ENCODE measurements at places on chromosomes 4 and X. TPM values are rescaled to one million over a fixed set of nuclear protein-coding genes. Genes with fewer than 3 reads are reported as not detected.

DNA sequence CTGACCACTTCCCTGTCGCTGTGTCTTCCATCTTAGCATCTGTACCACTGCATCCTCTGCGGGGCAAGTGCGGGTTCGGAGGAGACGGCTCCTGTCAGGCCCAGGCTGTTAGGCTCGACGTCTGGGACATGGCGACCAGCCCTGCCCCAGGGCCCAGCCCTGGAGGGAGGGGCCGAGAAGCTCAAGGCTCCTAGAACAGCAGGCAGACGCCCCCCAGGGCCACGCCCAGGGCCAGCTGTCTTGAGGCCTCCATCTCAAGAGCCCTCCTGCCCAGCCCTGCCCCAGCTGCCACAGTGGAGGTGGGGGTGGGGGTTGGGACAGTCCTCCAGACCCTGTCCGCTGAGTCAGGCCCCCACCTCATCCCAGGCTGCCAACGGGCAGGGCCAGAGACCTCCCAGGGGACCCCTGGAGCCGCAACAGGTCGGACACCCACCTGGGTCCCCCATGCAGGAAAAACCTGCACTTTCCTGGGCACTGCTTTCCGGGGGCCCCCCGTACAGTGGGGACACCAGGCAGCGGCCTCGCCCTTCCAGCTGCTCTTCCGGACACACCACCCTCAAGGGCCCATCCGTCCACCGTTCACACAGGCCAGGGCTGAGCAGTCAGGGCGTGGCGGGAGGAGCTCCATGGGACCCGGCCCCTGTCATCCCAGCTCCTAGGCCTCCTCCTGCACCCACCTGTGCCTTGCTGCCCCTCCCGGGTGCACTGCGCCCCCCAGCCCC lies 83.1 kb downstream of the FAM53A start:
- no peak for DNase-seq

DNA sequence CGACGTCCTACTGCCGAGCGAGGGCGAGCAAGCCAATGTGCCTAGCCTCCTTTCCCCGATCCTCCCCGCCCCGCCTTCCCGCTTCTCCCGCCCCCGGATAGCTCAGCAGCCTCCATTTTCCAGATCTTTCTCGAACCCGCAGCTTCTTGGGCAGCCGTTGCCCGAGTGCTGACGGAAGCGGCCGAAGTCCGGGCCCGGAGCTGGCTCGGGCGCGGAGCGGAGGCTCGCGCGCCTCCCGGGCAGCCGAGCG lies 172 bp upstream of the HSPA4L start:
- peak; percentile 85 for DNase-seq

DNA sequence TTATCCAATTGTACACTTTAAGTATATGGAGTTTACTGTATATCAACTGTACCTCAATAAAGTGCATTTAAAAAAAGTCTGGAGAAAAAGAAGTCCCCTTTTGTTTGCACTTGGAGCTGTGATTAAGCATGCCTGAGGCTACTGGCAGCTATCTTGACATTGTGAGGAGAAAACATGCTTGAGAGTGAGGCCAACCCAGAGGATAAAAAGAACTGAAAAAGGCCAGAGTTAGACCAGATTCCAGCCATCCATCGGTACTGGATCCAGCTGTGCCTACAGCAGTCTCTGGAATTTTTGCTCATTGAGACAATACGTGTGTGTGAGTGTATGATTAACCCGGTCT lies 57.4 kb downstream of the LGI2 start:
- DNase-seq = no peak

GRCh38 chr4:84407554-84408407 lies 91.3 kb downstream of the NKX6-1 start:
- DNase-seq = no peak

DNA sequence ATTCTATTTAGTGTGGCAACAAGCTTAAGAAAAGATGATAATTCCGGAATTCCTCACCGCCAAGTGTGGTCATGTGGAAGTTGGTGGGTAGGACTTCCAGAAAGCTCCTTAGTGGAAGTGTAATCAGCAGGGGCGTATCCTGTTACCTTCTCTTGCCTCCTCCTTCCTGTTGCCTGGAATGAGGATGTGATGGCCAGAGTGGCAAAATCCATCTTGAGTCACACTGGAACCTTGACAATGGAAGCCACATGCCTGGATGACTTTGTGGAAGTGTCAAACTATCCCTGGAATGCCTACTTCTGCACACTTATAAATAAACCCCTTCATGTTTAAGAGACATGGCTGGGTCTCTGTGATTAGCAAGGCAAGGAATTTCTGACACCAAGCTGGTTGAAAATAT lies 191.0 kb downstream of the PRDM5 start:
- peak; percentile 55 for DNase-seq

DNA sequence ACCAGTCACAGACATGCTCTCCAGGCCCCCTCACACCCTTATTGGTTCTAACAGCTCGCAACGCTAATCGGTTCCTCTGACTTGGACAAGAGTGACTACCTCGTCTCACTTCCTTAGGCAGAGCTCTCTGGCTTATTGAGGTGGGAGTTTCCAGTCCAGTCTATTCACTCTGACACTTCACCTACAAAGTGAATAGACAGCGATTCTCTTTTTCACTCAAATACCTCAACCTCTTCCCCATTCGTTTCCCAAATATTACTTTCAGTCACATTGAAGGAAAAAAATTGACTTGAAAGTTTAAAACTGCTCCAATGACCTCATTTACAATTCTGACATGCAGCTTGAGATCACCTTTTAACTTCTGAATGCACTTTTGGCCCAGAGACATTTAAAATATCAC lies 17.7 kb downstream of the HELT start:
- no peak for DNase-seq

DNA sequence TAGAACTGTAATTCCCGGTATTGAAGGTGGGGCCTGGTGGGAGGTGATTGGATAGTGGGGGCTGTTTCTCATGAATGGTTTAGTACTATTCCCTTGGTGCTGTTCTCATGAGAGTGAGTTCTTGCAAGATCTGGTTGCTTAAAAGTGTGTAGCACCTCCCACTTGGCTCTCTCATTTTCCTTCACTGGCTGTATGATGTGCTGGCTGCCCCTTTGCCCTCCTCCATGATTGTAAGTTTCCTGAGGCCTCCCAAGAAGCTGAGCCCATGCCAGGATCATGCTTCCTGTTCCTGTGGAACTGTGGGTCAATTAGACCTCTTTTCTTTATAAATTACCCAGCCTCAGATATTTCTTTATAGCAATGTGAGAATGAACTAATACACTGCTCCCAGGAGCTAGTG lies 8.7 kb downstream of the ANXA10 start:
- DNase-seq = no peak

DNA sequence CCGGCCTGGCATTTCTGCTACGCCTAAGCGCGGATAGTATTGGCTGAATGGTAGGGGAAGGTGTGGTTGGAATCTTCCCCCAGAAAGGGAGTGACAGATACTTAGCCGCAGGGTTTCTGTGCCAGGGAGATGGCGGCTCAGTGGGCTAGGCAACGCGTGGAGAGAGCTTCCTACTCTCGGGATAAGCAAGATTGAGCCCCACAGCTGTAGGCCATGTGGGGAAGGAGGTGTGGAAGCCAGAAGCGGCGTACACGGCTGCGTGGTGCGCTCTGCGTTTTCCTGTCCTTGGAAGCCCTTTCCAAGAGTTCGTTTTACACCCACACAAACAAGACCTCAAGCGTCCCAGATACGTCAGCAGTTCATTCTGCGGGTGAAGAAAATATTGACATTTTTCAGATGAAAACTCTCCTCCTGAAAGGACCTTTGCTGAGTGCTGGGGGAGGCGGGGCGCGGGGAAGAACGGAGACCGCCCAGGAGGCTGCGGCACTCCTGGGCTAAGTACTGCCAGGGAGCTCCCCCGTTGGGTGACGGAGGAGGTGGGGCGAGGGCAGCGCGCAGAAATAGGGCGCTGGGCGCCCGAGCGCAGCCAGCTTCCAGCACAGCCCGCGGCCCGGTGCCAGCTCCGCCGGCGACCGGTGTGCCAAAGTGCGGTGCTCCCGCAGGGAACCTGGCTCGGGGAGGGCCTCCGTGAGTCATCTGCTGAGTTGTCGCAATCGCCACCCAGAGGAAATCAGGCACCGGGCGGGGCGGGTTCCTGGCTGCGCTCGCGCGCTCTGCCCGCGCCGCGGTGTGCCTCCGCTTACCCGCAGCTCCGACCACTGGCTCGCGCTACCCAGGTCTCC lies at the start of gene GPAT3:
GPAT3 (plus strand) TSS at position 589 of the 842 bp plus-strand sequence. CDS start 515 bp downstream, outside the sequence.
- DNase-seq = peak; percentile 91

DNA sequence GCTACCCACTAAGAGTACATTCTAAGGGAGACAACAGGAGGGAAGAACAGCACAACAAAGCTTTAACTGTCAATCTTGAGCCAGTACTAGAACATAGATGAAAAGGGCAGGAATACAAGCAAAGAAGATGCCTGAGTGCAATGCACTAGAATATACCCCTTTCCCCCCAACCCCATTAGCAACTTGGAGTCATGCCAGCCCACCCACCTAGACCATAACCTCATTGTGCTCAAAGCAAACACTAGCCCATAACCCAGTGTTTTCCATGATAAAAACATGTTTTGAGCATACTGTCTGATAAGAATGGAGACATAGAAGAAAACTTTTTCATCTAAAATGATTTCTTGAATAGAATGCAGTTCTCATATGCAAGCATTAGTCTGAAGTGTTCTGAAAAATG lies 183.2 kb downstream of the RAP1GDS1 start:
- no peak for DNase-seq

GRCh38 chr4:7837597-7838135 lies 102.0 kb downstream of the AFAP1 start:
- DNase-seq = no peak

DNA sequence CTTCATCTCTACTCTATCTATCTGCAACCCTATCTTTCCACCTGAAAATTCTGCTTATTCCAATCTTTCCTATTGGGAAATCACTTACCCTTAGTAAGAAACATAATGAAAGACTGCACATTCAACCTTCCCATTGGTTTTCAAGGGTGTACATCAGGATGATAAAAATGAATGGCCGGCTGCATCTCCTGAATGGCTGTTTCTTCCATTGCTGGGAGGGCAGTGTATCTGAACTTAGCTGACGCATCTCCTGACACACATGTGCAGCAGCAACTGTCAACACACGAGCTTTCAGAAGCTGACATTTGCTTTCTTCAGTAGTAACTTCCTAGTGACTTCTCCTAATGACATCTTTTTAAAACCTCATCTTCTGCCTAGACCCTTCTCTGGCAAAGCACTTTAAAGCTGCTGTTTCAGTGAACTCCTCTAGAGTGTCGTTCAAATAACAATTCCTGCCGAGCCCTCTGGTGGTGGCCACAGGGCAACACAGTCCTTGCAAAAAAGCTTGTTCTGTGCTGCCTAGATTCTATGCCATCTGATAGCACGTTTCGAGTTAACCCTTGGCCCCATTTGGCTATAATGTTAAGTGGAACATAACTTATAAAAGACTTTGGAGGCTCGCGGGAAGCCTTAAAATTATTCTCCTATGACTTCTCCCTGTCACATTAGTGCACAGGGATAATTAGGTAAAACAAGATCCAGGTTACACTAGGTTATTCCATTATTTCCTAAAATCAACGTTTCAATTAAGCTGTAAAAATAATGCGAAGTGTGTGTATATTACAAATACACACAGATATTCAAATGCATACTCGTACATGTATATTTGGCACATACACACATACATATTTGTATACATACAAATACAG lies 2340.7 kb downstream of the PCDH7 start:
- peak; percentile 30 for DNase-seq

The SATL1 gene
- total RNA-seq = not detected

The XAGE1B gene
- total RNA-seq = not detected

The ARMCX1 gene
- total RNA-seq = 21.2 TPM

The KLB gene
- total RNA-seq = 0.75 TPM
